Activated CD4-positive, alpha-beta T cell treated with anti-CD3 and anti-CD28 coated beads for 36 hours (primary cell): ENCODE measurements at places on chromosomes 11 and 22.

- DNase-seq, result no peak
Measured at GRCh38 chr11:45857961-45858474, 10.7 kb downstream of the CRY2 start.

GRCh38 chr22:17779286-17780115 lies 5.2 kb upstream of the BID start:
- peak; percentile 41 for DNase-seq

- DNase-seq, result no peak
Measured at GRCh38 chr22:29799217-29799680, 32.1 kb downstream of the UQCR10 start.

DNA sequence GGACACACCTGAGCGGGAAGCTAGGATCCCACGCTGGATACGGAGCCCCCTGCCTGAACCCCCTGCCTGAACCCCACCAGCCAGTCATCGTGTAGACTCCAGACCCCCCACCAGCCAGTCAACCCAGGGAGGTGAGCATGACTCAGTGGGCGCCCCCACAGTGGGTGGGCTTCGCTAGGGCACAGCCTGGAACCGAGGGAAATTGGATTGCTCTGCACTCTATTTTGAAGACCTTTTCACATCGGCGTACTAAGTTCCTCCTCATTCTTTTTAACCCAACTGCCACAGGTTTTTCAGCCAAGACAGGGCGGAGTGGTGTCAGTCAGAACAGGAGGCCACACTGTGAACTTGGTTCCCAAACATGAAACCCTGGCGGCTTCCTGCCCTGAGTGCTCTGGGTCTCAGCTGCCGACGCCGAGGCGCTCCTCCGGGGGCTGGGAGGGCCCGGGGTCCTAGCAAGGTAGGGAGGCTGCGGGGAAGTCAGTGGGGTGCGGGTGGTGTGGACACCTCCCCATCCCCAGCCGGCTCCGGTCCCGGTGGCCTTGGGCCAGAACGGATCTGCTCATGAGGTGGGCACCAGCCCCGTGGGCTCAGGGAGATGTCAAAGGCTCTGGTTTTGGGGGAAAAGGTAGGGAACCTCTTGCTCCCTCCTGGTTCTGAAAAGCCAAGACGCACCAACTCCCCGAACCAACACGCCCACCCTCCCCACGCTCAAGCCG lies 57.0 kb downstream of the BRD1 start:
- DNase-seq, result peak; percentile 33

DNA sequence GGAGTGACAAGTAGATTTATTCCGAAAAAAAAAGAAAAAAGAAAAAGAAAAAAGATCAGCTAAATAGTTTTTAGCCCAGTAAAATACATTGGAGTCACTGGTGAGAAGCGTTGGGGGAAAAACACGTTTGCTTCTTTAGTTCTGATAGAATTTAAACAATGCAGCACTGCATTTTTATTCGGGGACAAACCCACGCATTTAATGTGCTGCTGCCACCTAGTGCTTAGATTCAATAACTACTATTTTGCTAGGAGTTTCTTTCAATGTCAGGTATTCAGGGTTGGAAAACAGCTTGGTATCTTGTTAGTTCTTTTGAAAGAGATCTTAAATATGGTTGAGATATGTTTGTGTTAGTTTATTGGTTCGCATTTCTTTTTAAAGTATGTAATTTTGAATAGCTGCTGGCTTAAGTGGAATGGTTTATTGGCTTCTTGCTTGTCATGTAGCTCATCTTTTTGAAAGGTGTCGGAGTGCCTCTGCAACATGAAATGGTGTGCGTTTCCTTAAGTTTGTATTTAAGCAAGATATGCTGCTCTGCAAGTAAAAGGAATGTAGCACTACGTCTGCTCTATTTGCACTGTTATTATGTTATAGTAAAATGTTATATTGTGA lies 41.9 kb downstream of the SVIP start:
- peak; percentile 51 for DNase-seq

DNA sequence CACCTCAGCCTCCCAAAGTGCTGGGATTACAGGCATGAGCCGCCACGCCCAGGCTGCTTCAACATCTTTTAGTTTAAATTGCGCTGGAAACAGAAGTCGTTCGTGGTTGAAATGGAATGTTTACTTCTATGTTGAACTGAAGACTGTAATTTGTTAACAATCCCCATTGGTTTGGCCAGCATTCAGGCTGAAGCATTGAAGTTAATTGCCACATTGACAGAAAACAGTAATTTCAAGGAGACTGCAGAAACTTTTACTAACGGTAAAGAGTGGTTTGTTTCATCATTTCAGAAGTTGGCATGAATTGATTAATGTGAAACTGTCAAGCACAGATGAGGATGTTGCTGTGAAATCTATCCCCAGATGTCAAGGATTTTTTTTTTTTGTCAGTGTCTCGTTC lies 14.2 kb downstream of the AP5B1 start:
- DNase-seq, result no peak

DNA sequence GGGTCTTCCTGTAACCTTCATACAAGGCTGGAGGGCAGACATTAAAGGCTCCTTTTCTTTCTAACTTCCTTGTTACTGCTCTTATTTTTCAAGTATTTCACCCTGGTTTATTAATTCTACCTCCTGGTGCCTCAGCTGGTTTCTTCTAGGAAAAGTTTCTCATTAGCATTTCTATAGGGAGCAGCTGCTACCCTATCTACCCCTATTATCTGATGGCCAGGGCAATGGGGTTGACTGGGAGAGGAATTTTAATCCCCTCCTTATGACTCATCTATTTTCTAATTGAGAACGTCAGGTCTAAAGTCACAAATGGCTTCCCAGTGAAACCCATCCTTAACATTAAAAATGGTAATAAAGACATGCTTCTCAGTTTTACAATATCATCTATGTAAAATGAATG lies 5.0 kb downstream of the MAP6 start:
- DNase-seq, result no peak

DNA sequence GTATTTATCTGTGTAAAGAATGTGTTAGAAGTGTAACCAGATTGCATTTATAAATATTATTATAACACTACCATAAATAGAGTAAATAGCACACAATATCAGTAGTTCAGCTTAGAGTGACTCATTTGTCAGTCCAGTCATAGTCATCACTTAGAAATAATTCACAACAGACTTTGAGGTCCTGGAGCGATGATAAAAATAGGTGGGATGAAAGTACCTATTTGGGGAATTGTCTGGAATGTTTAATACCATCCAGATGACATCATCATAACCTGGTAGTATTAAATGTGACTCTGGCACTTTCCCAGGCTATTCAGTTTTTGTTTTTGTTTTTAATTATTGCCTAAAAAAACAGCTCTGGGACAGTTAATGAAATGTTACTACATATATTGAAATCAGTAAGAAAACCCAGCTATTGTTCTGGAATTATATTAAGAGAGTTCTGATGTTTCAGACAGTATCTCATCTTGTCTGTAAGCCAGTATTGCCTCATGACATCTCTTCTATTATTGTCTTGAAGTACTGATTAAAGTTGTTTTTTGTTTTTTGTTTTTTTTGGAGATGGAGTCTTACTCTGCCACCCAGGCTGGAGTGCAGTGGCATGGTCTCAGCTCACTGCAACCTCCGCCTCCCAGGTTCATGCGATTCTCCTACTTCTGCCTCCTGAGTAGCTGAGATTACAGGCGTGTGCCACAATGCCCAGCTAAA lies 74.8 kb downstream of the SIK2 start:
- DNase-seq, result no peak

GRCh38 chr22:45717789-45718188 lies 46.2 kb downstream of the ATXN10 start:
- DNase-seq, result no peak

DNA sequence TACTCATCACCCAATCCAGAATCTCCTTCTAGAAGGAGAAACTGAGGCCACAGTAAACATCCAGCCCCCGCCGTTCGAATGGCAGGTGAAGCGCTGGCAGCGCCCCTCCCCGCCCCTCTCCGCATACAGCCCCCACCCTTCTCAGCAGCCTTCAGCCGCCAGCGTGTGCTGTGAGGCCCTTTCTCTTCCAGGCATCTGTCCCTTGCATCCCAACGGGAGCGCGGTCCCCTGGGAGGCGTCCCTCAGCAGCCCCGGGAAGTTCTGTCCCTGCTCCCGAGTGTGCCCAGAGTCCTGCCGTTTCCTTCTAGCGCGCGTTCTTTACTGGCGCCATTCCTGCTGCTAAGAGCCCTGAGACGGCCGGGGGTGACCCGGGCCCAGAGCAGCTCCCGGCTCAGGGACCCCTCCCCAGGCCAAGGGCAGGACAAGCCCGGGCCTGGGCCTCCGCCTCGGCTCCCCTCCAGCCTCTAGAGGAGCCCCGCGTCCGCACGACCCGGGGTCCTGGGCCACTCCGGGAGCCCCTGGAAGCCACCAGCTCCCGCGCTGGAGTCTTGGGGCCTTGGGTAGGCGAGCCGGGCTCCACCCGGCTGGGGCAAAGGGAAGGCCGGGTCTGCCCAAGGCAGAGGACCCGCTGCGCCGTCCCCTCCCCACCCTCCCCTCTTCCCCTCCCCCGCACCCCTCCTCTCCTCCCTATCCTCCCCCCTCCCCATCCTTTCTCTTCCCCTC lies 450.4 kb downstream of the OPCML start:
- no peak for DNase-seq

GRCh38 chr22:35292786-35293185 lies 6.9 kb upstream of the TOM1 start:
- no peak for DNase-seq

DNA sequence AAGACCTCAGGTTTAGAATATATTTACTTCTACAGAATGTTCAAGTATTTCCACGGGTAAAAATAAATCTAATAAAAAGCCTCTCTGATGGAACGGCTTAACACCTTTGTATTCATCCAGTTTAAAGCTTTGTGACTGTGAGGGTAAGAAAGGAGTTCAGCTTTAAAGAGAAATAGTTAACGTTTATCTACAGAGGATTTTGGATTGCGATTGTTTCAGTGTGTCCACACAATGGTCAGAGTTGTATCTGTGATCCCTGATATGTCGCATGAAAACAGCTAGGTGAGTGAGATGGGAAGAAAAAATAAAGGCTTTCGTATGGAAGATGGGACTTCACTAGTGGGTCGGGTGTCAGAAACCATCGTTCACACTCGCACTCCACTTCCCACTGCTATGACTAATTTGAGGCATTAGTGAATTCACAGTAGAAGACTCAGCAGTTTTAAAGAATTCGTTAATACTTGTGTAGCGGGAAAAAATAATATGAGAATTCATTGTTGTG lies 1.6 kb downstream of the APLP2 start:
- no peak for DNase-seq

DNA sequence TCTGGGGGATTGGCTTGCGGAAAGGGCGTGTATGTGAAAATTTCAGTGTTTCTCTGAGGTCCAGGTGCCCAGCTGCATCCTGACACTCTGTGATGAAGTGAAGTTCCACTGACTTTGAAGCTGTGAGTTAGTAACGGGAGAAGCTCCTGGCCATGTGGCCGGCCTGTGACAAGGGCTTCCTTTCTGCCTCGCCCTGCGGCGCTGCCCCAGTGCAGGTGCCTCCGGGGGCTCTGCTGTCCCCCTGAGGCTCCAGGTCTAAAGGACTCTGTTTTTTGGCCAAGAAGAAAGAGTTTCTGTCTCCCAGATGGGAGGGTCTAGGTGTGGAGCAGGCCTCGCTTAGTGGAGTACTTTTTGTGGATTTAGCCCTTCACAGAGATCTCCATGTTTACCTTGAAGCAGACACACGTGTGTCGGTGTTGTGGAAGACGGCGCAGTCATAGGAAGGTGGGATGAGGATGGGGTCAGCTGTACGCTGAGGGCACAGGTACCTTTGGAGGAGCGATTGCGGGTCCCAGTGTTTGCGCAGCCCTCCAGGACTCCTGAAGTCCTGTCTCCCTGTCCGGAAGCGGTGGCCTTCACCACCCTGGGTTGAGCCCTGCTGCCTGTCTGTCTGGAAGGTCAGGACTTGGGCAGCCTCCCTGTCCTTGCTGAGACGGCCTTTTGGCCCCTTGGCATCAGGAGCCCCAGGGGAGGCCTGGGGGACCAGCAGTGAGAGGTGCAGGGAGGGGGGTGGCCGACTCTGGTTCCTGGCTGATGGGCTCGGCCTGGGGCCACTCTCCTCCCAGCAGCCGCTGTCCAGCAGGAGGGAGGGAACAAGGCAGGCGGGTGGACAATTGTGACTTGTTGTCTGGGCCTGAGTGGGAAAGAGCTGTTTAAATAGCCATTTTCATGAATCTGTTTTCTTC lies 1249.3 kb downstream of the BRD1 start:
- DNase-seq, result no peak

GRCh38 chr11:83278351-83278750 lies 7.8 kb downstream of the CCDC90B start:
- DNase-seq, result no peak

DNA sequence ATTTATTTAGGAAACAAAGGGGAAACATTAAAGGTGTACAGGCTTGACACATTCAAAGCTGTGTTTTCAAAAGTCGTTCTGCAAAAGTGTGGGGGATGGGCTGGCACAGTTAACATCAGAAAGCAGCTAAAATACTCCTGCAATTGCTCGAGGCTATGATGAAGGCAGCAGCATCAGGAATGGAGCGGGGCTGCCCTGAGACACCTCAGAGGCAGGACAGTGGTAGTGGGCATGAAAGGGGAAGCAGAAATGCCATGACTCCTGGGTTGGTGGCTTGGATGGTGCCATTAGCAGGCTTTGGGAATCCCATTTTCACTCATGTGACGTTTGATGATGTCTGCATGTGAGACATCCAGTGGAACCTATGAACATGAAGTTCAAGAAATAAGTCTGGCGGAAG lies 646 bp downstream of the NCAPD3 start:
- DNase-seq, result peak; percentile 54

GRCh38 chr22:50479721-50480120 lies 1.6 kb upstream of the ADM2 start:
- no peak for DNase-seq

DNA sequence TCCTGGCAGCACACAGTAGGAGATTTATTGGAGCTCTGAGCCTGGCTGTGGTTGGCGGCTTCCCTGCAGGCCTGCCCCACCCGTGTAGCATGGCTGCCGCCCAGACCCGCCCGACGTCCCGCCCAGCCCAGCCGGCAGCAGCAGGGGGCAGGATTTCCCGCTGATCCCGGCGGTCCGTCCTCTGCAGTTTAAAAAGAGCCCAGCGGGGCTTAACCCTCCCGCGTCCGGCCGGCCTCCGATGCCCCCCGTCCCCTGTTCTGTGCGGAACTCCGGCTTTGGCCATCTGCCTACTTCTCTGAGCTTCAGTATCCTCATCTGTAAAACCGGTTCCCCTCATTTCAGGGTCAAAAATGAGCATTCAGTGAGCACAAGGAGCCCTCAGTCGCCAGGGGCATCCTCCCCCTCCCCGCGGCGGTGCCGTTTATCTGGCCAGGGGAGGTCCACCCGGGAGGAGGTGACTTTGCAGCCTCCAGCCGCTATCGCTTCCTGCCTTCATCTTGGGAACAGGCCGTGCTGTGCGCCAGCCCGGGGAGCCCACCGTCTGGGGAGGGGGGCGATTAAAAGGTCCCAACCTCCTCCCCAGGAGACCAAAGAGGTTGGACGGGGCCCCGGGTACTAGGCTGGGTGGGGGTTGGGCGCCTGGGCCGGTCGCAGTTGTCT lies at the start of gene GAS2L1:
Gene GAS2L1, plus strand, starts transcription at position 476 of the 660 bp plus-strand sequence. CDS start 1,456 bp downstream, outside the sequence.
- peak; percentile 76 for DNase-seq

DNA sequence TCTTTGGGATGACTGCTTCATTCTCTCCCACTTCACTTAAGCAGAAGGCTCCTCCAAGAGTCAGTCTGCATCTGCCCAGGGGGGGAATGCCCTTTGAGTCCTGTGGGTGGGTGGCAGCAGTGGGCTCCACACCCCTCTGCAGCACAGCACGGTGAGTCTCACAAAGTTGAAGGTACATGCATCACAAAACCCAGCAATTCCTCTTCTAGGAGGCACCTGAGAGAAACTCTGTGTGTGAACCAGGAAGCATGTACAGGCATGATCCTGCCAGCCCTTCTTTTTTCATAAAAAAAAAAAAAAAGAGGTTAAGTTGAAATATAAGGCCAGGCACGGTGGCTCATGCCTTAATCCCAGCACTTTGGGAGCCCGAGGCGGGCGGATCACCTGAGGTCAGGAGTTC lies 87.2 kb downstream of the MYO18B start:
- DNase-seq, result no peak
